ENCODE measurements at places on chromosomes 7 and 10. TPM values are rescaled to one million over a fixed set of nuclear protein-coding genes. Genes with fewer than 3 reads are reported as not detected.

Gene OR2F1
- not detected for total RNA-seq

Gene VPS50
- total RNA-seq, result 10.6 TPM

Gene MNX1
- total RNA-seq, result not detected

Gene FAM131B
- total RNA-seq, result 1.0 TPM

Gene ARMH3
- 7.9 TPM for total RNA-seq

Gene ASB10
- total RNA-seq, result not detected

Gene SFRP4
- total RNA-seq, result not detected

Gene AUTS2
- 3.9 TPM for total RNA-seq

Gene HHEX
- total RNA-seq, result 1.6 TPM

Gene KMT2E
- 24.0 TPM for total RNA-seq

Gene CYP3A5
- total RNA-seq, result 0.15 TPM

Gene ACTA2
- 69.9 TPM for total RNA-seq

Gene HOXA10
- total RNA-seq, result not detected

Gene WEE2
- total RNA-seq, result not detected

Gene CPA5
- total RNA-seq, result not detected

Gene BLNK
- total RNA-seq, result 0.50 TPM

Gene LRRC61
- 6.8 TPM for total RNA-seq

Gene SPDYE16
- not detected for total RNA-seq

Gene LRRC17
- total RNA-seq, result 76.6 TPM

Measured in bronchus fibroblast of lung (primary cell).